ENCODE measurements at places on chromosomes 3 and 15.

DNA sequence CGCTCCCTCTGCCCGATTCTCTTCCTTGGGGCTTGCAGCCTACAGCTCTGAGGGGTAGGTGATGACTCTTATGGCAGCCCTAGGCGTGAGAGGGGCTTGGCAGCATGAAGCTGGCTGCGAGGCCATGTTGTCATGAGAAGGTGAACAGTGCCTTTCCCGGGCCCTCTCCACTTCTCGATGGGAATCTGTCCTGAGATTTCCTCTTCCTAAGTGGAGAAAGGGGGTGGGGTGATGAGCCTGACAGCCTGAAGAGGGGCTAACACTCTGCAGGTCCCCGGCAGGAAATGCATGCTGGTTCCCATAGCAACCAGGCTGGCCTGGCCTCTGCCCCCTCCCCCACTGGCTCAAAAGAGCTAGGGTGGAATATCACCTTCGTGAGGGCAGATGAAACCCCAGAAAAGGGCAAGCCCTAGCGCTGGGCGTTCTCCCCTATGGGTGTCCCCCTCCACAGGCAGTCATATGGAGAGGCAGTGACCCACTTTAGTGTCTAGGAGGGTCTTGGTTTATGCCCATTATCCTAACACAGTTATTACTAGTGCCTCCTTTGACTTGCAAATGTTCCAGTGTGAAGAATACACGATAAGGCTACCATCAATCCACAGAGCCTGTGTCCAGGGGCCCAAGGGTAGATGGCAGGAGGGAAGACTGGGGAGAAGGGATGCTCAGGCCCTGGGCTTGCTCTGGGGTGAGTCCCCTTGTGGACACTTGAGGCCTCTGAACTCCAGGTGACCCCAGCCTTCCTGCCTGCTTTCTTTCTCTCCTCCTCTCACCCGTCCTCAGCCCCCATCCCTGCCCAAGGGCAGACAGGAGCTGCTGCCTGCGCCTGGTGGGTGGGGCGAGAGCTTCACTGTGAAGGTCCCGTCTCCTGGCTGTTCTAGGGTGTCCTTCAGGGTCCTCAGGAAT lies 13.2 kb downstream of the EPHB3 start:
- no peak for DNase-seq

DNA sequence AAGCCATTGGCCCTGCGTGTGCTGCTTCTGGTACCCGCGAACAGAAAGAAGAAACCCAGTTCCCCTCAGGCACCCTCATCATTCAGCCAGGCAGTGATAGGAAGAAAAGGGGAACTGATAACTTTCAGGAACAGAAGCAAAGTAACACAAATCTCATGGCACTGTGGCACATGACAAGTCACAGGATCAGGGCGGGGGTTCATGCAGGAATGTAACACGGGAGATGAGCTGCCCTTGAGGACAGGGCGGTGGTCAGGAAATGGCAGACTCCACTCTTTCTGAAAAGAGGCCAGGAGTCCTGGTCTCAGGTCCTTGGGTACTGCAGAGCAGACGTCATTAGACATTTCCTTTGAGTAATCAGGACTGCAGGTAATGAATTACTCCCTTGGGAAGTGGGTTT lies 95.5 kb downstream of the CCNL1 start:
- DNase-seq = no peak

- peak; percentile 19 for DNase-seq
These were observed 9.8 kb downstream of the CTXND1 start for GRCh38 chr15:80242132-80242769.

DNA sequence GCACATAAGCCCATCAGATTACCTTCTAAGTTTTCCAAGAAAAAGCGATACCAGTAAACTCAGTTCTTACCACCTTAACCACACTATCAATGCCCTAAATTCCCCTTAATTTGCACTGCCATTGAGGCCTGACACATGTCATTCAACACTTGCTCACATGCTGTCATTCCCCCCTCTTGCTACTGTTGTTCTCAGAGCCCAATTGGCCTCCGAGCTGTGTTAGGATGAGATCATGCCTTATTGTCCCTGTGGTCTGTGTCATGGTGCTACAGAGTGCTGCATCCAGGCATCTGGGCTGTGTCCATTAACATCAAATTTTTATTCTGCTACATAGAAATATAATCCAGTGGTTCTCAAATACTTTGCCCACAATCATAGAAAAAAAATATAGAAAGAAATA lies 213.6 kb downstream of the SSR3 start:
- DNase-seq = no peak

- peak; percentile 88 for DNase-seq
These were observed 5.5 kb upstream of the COLQ start for GRCh38 chr3:15527031-15527459.

- DNase-seq = no peak
These were observed 11.2 kb downstream of the SH2D7 start for GRCh38 chr15:78103406-78104118.
